Activated CD8-positive, alpha-beta memory T cell treated with anti-CD3 and anti-CD28 coated beads for 1 hour (primary cell): ENCODE measurements at places on chromosomes 4 and X.

- no peak for DNase-seq
Measured at GRCh38 chr4:24256547-24256946, 327.8 kb downstream of the DHX15 start.

GRCh38 chr4:98113012-98113411, 30.3 kb downstream of the STPG2 start:
- DNase-seq = no peak

DNA sequence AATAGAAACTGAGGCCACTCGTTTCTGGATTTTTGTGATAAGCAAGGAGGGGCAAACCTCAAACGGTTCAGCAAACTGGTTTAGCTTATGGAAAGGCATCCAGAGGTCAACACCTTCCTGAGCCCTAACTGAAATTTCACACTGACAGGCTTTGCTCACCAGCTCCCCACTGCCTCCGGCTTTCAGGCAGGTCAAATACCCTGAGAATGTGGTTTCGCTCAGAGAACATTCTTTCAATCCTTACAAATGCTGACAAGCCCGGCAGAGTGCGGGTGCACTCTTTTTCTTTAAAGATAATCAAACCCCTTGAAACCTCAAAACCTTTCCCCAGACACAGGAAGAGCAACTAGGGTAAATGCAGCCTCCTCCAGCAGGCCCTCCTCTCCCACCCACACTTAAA, 41.5 kb downstream of the CD40LG start:
- DNase-seq = no peak

DNA sequence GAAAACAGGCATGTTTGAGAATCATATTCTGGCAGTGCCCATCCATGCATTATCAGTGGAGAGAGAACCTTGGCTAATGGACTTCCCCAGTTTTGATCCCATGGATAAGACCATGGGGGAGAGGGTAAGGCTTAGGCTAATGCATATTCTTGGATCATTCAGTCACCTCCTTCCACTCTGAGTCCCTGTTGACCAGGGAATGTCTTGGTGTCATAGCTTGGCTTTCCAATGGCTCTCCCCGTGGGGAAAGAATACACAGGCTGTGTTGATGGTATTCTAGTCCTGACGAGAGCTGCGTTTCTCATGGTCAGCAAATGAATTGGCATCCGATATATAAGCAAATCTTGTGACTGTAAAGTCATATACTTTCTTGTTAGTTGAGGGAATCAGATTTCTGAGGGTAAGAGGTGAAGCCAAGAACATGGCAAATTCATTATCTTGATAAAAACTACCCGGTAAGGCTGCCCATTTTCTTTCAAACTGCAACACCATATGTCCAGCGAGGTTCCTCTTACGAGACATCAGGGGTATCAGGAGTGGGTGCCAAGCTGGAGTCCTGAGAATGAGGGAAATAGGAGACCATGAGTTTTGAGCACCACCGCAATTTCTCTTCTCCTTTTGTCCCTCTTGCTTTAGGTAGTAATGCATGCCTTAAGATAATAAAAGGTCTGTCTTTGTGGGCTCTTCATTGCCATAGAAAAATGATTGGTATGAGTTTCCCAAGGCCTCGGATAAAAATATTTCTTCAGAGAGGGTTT, 18.0 kb downstream of the RHOH start:
- DNase-seq = no peak

DNA sequence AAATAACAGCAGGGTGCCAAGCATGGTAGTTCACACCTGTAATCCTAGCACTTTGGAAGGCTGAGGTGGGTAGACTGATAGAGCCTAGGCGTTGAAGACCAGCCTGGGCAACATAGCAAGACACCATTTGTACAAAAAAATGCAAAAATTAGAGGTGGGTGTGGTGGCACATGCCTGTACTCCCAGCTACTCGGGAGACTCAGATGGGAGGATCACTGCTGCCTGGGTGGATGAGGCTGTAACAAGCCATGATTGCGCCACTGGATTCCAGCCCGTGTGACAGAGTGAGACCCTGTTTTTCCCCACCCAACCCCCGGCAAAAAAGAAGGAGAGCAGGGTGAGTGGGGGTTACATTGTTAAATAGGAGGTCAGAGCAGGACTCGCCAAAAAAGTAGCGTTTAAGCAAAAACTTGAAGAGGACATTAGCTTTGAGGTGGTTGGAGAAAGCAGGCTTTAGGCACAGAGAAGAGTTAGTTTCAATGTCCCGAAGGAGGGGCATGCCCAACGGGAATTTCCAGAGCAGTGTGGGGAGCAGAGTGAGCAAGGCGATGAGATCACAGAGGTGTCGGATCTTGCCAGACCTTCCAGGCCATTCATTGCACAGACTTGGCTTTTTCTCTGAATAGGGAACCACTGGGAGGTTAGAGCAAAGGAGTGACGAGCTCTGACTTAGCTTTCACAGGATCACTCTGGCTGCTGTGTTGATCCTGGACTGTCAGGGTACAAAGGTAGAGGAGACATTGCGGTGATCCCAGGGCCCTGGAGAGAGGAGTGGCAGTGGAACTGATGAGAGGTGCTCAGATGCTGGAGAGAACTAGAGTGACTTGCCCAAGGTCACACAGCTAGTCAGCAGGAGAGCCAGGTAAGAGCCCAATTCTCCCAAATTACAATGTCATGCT, 70.6 kb downstream of the TRAPPC11 start:
- DNase-seq = no peak

GRCh38 chr4:189255636-189256035, 685.0 kb upstream of the FRG1 start:
- no peak for DNase-seq

GRCh38 chrX:110853610-110854009, 58.0 kb upstream of the CHRDL1 start:
- no peak for DNase-seq

GRCh38 chr4:150743564-150744342, 161.8 kb downstream of the MAB21L2 start:
- DNase-seq = no peak

GRCh38 chr4:4248885-4249203, 821 bp upstream of the TMEM128 start:
- no peak for DNase-seq

DNA sequence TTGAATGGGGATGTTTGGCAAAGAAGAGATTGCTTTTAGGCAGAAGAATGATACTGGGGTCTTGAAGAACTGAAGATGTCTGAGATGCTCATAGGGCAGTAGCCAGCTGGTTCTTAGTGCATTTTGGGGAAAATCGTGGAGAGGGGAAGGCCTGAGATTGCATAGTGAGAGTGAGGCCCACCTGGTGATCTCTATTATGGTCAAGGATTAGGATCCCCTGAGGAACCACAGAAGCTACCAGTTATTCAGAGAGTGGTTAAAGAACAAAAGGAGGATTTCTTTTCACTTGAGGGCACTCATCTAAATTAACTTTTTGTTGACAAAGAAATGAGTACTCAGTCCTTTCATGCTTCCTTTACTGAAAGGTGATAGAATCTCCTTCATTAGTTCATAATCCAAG, 271.3 kb upstream of the HAND2 start:
- DNase-seq = no peak

GRCh38 chrX:23752740-23753415, 9.8 kb upstream of the ACOT9 start:
- no peak for DNase-seq
